ENCODE measurements at places on chromosomes 12 and 14.

GRCh38 chr14:67420102-67420739 lies 8.3 kb upstream of the PLEK2 start:
- DNase-seq = peak; percentile 67

GRCh38 chr14:52741865-52742264 lies 11.9 kb downstream of the STYX start:
- DNase-seq = no peak

DNA sequence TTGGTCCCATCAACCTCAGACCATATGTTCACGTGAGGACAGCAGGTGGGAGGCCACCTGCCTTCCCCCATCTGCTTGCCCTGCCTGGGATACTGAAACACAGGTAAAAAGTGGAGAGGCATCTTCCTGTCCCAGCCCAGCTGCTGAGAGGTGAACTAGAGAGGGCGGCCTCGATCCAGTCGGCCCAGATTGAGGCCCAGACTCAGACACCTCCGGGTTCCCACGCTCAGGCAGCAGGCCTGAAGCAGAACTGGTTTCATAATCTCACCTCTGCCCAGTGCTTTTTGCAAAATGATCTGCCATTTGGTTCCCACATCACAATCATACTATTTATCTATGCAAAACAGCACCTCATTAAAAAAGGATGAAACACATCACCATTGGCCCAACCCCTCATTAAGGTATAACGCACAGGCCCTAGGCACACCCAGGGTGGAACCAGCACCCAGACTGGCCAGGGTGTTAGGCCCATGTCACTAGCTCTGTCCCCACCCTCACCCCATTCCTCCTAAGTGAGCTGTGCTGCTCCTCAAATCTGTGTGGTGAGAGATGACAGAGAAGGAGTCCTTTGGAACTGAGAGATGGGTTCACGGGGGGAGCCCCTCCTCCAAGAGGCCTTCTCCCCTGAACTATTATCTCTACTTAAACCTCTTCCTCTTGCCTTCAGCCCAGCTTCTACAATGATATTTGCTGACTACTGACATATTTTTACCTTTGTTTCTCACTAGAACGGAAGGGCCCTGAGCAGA lies 81.1 kb downstream of the ZFP36L1 start:
- no peak for DNase-seq

GRCh38 chr14:90807060-90807459 lies 9.2 kb downstream of the TTC7B start:
- no peak for DNase-seq

DNA sequence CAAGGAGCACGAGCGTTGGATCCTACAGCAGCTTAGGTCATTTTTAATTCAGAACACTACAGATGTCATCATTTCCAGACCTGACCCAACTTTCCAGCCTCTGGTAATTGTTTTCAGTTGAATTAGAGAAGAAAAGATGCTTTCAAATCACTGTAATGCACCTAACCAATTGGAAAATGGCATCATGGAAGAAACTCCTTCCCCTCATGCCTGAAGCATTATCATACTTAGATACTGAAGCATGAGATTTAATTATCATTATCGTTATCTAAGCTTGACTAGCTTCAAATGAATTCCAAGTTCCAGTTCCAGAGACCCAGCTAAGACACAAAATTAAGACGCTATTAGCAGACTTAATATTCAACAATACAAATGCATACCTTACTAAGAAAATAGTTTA lies 299.3 kb downstream of the TMEM132D start:
- DNase-seq = no peak

- DNase-seq = no peak
Measured at GRCh38 chr14:95651821-95652583, 34.2 kb upstream of the TCL1B start.

GRCh38 chr14:58395562-58395811 lies 243 bp upstream of the TOMM20L start:
- DNase-seq = no peak

GRCh38 chr12:114512351-114512750 lies 106.4 kb upstream of the TBX5 start:
- no peak for DNase-seq

- DNase-seq = peak; percentile 87
Measured at GRCh38 chr12:56193025-56193578, 3.8 kb upstream of the SMARCC2 start.

GRCh38 chr12:490260-490659 lies 30.5 kb downstream of the B4GALNT3 start:
- DNase-seq = no peak

GRCh38 chr12:52614381-52615207 lies 3.8 kb downstream of the KRT73 start:
- DNase-seq = peak; percentile 16

- no peak for DNase-seq
Measured at GRCh38 chr12:124720004-124720680, 143.5 kb downstream of the SCARB1 start.

GRCh38 chr12:103698752-103699560 lies 111.9 kb downstream of the STAB2 start:
- DNase-seq = no peak

DNA sequence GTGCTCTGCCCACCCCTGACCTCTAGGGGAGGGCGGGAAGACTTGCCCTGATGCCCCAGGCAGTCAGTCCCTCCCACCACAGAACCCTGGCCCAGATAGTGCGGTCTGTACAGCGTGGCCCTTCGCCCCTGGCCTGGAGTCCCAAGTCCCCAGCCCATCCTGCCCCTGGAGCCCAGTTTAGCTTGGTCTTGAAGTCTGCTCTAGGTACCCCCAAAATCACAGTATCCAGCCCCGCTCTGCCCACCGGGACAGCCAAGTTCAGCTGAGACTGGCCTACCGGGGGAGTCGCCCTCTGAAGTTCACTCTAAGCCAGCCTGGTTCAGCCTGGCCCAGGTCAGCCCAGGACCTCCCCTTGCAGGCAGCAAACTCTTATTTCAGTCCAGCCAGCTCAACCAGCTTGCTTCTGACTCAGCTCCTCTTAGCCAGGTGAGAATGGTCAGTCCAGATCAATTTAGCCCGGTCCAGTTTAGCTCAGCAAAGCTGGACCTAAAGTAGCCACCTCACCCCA lies 75.9 kb downstream of the TMEM121 start:
- DNase-seq = no peak

DNA sequence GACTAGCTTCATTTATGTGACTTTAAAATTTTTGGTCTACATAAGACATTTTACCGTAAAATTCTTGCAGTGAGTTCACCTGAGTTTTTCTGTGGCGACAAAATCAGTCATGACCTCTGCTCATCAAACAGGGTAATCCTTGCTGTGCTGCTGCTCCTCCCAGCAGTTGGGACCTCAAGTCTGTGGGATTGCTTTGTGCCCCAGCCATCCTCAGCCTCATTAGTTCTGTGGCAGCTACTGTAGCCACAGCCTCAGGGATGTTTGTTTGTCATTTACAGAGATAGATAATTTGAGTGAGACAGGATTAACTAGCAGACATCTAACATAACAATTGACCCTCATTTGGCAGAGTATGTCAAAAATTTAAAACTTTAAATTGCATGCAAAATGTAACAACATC lies 357.0 kb downstream of the PCNX1 start:
- DNase-seq = no peak

DNA sequence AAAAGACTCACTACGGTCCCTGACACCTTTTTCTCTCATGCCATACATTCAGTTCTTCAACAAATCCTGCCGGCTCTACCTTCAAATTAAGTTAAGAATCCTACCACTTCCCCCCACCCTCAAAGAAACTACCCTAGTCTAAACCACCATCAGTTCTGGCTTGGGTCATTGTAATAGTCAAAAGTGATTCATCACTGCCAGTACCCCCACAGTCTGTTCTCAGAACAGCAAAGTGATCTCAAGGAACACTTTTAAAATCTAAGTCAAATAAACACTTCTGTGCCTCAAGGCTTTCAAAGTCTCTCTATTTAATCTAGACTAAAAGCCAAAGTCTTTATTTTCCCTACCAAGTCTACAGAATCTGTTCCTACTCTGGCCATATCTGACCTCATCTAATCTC lies 12.0 kb upstream of the FAM234B start:
- DNase-seq = no peak

- no peak for DNase-seq
Measured at GRCh38 chr14:58737511-58737910, 99.7 kb downstream of the DACT1 start.

DNA sequence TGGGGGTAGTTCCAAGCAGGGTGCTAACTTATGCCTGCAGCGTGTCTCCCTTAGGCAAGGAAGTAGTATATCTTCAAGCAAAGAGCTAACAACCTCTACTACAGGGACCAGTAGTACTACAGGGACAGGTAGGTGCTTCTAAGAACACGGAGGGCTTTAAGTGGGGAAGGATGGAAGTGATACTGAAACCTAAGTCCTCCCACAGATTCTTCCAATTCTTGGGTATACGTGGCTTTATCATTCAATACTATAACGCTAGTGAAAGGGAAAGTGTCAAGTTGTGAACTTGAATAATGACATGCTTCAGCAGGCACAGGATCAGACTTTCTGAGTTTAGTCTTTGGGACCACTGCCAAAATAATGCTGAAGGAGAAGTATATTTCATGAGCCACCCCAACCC lies 241.7 kb downstream of the CEP128 start:
- no peak for DNase-seq

DNA sequence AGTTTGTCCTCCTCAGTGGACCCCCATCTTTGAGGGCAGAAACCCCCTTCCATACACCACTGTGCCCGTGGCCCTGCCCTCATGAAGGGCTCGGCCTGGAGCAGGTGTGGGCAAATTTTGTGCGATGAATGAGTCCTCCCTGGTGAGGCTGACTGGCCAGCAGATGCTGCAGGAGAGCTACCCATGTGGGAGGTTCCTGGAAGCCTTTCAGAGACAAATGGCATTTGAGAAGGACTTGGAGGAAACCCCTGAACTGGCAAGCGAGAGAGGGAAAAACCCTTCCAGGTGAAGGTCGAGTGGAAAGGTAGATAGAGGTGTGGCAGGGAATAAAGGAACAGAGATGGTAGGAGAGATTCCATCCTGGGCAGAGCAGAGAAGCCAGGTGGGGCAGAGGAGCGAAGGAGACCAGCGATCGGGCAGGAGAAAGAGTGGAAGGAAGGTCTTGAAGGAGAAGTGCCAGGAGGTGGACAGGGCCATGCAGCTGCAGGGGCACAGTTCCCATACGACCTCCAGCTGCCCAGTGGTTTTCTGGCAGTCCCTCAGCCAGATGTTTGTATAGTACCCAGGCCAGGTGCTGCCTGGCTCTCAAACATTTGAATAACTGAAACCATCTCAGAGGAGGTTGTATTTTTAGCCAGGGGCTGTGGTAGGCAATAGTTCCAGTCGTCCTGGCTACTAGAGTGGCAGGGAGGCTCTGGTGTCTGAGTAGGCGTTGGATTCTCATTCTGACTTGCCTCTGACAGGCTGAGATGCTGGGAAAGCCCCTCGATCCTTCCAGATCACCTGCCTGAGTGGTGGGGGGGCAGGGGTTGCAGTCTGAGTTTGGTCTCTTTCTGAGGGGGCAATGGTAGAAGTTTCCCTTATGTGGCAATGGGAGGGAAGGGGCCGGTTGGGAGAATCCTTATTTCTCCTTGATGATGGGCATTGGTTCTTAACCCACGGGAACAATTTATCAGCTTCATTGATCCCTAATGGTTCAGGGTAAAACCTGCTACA lies 40.1 kb downstream of the FBXL14 start:
- DNase-seq = no peak

GRCh38 chr12:47876440-47876960 lies 28.3 kb downstream of the VDR start:
- DNase-seq = no peak

- no peak for DNase-seq
Measured at GRCh38 chr14:94543449-94544124, 17.7 kb upstream of the SERPINA4 start.

DNA sequence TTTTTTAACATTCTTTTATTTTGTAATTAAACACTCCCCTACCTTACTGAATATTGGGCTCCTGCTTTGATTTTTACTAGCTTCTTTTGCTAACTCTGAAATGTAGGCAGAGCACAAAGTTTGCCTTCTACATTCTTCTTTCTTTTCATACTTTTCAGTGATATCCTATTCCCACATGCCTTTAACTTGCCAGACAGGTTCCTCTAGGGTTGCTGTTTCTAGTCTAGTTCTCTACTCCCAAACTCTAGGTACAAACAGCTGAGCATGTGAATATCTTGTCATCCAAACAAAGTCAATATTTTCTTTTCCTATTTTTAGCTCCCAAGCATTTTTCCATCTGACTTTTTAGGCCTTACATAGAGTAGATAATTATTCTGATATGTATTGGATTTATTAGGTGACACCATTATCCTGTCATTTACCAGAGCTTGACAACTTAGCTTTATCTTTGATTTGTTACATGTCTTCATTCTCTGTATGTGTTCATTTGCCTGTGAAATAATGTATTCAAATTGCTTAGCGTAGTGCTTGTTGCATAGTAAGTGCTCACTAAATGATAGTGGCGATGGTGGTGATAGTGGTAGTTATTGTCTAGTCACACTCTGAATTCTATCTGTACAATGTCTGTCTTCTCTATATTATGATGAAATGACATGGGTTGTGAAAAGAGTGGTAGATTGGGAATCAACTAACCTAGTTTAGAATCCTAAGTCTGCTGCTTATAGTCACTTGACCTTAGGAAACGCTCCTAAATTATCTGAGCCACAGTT lies 73.6 kb upstream of the DNM1L start:
- no peak for DNase-seq

GRCh38 chr12:40034712-40035111 lies 71.2 kb downstream of the SLC2A13 start:
- no peak for DNase-seq

DNA sequence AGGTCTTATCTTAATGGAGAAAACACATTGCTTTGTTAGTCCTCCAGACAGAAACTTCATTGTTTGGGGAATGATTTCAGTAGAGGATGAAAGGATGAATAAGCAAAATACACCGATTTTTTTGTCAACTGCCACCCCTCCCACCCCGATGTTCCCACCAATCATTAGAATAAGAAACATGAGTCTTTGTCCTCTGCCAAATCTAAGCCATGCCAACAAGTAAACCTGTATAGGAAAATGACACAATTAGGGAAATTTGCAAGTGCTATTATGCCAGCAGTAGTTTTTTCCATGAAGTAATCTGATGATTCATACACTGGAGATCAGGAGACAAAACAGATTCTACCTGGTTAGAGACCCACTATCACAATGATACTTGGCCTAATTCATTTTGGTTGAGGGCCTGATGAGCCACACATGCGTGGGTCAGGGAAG lies 35.9 kb downstream of the FLRT2 start:
- no peak for DNase-seq

- no peak for DNase-seq
Measured at GRCh38 chr14:37610945-37611523, 15.6 kb downstream of the TTC6 start.

DNA sequence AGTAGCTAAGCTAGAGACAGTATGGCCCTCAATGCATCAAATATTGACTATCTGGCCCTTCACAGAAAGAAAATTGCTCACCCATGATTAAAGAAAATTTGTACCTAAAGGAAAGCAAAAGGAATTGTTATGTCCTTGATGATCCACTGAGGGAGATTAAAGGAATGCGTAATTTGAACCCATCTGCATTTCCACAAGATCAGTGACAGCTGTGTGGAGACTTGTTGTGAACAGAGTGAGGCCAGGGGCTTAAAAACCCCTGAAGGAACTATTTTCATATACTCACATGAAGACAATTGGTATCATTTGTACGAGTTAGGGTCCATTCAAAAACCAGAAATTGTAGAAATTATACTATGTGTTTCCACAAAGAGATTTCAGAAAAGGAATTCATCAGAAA lies 1908.1 kb upstream of the SEL1L start:
- no peak for DNase-seq
